ENCODE measurements at places on chromosomes 5 and 9.

DNA sequence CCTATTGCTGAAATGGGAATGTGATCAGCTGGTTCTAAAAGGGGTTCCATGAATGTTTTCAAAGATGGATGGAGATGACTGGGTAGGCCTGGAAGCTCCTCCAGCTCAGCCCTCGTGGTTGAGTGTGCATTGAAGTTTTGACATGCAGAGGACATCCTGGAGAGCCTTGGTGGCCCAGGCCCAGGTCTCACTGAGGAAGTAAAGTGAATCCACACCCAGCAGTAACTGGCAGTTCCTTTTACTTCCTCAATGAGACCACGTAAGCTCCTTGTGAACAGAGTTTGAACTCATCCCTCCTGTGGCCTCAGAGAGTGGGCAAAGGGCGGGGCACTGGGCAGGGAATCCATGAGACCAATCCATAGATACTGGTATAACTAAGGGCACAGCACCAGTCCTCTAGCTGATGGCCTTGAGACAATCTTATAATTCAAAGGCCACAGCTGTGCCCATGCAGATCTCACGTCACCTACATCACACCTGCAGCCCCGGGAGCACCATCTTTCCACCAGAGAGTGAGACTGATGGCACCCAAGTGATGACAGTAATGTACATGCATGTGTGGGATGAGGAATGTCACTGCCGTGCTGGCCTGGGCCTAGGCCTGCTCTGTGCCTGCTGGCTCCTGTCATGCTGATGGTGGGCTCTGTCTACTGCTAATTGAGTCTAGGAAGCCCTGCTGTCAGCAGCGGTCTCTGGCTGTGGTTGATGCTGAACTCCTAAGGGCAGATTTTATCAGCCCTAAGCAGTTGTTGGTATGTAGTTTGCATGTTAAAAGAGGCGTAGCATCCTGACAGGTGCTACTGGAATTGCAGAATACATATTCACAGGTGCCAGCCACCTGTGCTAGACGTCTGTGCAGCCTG, 257.8 kb downstream of the FSTL4 start:
- DNase-seq, result peak; percentile 36

DNA sequence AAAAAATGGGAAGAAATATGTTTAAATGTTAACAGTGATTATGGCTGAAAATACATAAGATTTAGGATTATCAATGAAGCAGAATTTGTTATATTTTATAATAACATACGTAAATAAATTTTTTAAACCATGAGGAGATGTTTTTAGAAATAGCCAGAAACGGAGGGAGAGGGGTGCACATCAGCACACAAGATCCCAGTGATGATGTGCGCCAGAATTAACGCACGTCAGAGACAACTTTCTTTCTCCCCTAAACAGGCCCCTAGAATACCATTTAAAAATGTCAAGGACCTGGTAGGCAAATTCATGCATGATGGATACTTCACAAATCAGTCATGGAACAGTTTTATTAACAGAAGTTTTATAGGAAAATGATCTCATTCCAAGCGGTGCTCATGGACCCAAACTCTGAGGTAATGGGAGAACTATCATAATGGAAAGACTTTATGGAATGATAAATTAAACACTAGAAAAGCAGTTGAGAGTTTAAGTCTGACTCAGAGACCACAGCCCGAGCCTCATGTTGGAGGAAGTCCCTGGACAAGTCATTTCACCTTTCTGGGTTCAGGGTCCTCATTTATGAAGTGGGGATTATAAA, 258.9 kb upstream of the GAS1 start:
- DNase-seq, result no peak

GRCh38 chr5:109225716-109226625, 183.8 kb downstream of the PJA2 start:
- DNase-seq, result no peak

- no peak for DNase-seq
These were observed 39.9 kb downstream of the USP20 start for GRCh38 chr9:129875181-129875611.

- no peak for DNase-seq
These were observed 835.9 kb upstream of the ZNF608 start for GRCh38 chr5:125582352-125582751.

Measured in Kasumi-1 (cell line).